Fibroblast of lung (primary cell): ENCODE measurements at places on chromosomes 2 and 18.

DNA sequence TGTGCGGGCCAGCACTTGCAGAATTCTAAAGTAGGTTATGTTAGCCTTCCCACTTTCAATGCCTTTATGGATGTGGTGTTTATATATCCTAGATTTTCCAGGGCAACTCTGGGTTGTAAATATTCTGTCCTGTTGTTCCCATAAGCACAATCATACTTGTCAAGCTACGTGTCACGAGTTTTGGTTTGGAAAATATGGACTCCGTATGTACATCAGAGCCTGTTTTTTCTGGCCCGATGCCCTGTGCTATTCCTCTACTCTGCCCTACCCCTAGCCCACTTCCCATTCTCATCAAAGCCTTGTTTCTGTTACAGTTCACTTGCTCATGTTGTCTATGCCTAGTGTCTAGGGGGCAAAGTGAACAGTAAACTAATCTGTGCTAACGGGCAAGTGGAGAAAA lies 27.0 kb upstream of the ZEB2 start:
- peak; percentile 68 for DNase-seq

DNA sequence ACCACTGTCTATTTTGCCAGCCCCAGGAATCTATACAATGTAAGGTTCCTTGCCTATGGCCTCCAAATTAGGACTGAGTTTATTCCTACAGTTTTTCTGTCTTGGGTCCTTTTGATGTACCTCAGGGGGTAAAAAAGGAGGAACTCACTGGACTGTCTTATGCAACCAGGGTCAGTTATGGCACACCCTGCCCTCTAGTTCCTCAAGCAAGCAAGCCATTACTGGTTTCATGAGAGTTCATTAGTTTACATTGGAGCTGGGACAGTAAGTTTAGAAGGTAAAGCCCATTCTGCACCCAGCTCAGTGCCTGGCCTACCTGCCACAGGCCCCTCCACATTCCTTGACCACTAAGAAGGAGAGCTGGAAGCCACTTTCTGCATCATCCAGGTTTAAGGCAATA lies 68.7 kb upstream of the WIPF1 start:
- DNase-seq: no peak

DNA sequence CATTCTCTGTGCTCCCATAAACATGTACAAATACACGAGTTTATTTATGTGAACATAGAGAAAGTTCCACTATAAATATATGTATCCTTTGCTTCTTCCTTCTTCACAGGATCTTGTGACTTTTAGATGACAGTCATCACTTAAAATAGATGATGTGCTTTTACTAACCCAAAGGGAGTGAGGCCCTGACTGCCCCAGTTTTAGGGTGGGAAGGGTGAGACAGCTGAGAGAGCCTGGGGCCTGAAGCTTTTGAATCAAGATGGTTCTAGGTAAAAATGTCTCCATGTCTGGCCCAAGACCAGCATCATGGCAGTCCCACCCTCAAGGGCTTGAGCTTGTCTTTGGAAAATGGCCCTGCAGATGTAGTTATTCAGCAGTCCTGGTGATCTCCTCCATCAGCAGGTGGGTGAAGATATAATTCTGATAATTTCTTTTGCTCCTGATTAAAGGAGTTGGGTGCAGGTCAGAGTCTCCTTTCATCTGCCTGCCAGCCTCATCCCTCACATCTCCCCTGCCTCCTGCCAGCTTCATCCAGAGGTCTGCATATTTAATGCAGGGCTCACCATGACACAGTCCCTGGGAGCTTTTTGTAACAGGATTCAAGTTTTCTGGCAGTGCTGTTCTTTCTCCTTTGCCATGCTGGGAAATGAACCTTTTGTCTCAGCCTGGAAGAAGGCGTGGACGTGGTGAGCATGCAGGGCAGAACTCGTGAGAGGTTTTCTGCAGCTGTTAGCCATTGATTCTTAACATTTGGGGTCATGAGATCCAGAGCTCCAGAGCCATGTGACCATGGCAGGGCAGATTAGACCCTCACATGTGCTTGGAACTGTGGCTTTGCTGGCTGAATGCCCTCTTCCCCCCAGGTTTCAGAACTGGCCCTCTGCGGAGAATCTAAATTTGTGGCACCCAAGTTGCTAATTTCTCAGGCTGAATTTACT lies 2.7 kb downstream of the HRH4 start:
- DNase-seq: no peak

DNA sequence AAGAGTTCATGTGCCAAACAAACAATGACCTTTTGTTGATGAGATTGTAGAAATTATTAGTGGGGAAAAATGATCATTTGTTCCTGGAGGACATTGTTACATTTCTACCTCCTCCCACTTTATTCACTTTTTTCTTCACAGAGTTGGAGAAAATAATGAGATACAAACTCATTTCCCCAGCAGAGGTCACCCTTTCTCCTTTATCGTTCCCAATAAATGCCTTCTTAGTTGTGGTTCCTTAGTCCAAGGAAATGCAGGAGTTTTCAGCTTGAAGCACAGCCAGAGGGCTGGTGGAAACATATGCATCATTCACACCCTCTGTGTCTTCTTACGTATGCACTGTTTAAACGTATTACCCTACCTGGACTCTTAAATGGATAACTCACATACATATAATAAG lies 108.8 kb downstream of the SLC4A3 start:
- DNase-seq: peak; percentile 79

- DNase-seq: peak; percentile 12
Measured at GRCh38 chr2:38661306-38661705, 4.6 kb upstream of the GALM start.
